ENCODE measurements at places on chromosomes 4 and X.

GRCh38 chr4:86011117-86011516 lies 348.7 kb downstream of the MAPK10 start:
- no peak for DNase-seq

DNA sequence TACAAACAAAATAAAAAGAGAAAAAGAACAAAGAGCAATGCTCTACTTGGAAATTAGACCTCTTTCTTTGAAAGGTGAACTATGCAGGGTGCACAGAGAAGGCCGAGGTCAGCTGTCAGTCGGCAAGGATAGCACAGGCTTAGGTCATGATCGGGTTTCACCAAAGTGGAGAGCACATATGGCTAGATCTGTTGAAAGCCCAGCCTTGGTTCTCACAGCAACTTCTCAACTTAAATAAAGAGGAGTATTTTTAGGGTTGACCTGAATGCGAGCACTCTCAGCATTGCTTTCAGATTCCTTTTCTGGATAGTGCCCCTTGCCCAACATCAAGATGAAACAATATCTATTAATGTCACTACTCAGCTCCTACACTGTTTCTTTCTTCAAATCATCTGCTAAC lies 122.9 kb upstream of the GPC4 start:
- DNase-seq: no peak

DNA sequence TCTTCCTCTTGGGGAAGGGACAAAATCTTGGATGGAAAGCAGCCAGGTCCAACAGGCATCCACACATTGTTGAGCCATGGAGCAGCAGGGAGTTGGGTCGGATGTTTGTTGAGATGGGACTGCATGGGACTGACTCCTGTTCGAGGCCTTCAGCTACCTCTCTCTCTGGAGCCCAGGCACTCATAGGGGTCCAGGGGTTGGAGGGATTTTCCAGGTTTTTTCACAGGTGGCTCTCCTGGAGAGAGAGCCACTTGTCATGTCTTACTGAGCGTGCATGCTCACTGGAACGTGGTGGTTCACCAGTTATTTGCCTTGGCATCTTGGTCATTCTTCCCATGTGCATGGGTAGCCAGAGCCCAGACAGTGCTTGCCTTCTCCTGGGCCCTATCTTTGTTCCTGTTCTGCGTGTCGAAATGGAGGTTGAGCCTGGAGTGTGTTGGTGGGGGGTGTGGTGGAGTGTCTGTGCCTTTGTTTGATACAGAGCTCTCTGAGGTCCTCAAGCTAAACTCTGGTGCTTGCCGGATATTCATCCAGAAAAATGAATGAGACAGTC lies 60.6 kb downstream of the NBDY start:
- DNase-seq: no peak

DNA sequence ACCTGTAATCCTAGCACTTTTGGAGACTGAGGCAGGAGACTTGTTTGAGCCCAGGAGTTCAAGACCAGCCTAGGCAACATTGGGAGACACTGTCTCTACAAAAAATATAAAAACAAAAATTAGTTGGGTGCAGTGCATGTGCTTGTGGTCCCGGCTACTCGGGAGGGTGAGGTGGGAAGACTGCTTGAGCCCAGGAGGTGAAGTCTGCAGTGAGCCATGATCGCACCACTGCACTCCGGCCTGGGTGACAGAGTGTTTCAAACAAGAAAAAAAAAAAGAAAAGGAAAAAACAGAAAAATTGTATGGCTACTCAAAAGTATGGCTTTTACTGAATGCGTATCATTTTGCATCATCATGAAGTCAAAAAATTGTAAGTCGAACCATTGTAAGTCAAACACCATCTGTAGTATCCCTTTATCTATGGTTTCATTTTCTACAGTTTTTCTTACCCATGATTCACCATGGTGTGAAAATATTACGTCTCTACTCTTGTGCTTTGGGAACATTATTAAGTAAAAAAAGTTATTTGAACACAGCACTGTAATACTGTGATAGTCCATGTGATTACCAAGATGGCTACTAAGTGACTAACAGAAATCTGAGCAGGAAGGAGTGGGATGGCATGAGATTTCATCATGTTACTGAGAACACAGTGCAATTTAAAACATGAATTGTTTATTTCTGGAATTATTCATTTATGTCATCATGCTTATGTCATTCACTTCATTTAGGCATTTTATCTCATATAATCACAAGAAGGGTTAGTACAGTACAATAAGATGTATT lies 26.5 kb upstream of the MANBA start:
- no peak for DNase-seq

GRCh38 chrX:65598559-65599147 lies 64.1 kb upstream of the LAS1L start:
- no peak for DNase-seq

DNA sequence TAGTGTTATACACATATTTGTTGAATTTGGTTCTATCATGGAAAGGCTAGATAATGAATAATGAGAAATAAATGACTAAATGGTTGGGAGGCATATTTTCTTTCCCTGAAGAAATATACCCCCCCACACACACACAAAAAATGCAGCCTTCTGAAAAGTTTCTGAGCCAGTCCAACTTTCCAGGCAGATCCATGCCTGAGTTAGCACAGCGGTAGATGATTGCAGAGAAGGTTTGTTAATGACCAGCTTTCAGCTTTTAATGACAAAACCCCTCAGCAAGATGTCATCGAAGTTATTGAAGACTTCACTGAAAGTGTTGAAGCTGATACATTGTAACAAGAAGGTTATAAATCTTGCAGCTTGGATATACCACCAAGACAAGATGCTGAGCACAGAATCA lies 61.4 kb downstream of the GBA3 start:
- no peak for DNase-seq

- DNase-seq: no peak
These were observed 35.9 kb downstream of the MAGEA1 start for GRCh38 chrX:153214934-153215333.

DNA sequence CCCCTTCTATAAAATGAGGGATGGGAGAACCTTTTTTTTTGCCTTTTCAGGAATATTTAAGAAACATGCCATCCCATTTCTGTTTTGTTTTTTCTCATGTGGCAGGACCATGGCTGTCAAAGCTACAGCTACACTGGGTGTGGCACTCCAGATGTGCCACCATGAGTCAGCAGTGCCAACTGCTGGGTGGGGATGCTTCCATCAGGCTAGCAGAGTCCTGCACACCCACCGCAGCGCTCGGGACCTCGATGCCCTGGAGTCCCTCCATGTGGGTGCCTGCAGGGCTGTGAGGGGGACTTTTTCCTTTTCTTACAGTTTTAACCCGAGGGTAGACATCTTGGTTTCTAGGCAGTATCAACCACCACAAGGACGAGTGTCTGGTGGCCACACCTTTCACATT lies 352.6 kb downstream of the NR3C2 start:
- DNase-seq: no peak

All from activated CD8-positive, alpha-beta memory T cell treated with anti-CD3 and anti-CD28 coated beads for 48 hours (primary cell).